ENCODE measurements at places on chromosomes 5 and 9. TPM values are rescaled to one million over a fixed set of nuclear protein-coding genes. Genes with fewer than 3 reads are reported as not detected.

DNA sequence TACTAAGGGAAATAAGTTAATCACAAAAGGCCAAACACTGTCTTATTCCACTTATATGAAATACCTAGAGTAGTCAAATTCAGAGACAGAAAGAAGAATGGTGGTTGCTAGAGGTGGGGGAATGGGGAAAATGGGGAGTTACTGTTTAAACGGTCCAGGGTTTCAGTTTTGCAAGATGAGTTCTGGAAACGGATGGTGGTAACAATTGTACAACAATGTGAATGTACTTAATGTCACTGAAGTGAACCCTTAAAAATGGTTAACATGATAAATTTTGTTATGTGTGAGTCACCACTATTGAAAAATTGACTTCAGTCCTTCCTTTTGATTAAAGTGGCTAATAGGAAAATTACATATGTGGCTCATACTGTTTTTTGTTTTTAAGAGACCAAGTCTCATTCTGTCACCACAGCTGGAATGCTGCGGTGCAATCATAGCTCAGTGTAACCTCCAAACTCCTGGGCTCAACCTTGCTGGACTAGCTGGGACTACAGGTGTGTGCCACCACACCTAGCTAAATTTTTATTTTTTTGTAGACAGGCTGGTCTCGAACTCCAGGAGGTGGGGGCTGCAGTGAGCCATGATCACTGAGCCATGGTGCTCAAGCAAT, 8.7 kb downstream of the UBQLN1 start:
- DNase-seq = no peak

GRCh38 chr9:13501018-13501417, 221.5 kb upstream of the MPDZ start:
- no peak for DNase-seq

The ORM2 gene
- not detected for total RNA-seq

The SPATA6L gene
- 0.79 TPM for total RNA-seq

GRCh38 chr5:76084496-76085242, 1.5 kb downstream of the SV2C start:
- DNase-seq = no peak

DNA sequence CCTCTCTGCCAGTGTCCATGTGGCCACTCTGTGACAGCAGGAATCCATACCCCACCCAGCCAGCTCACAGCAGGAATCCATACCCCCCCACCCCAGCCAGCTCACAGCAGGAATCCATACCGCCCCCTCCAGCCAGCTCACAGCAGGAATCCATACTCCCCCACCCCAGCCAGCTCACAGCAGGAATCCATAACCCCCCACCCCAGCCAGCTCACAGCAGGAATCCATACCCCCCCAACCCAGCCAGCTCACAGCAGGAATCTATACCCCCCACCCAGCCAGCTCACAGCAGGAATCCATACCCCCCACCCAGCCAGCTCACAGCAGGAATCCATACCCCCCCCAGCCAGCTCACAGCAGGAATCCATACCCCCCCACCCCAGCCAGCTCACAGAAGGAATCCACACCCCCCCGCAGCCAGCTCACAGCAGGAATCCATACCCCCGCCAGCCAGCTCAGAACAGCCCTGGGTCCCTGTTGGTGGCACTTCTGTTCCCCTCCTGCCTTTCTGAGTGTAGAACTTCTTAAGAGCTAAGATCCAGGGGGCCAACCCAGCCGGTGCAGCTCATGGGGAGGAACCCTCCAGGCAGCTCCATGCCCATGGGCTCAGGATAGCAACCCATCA, 8.4 kb upstream of the RXRA start:
- DNase-seq = peak; percentile 34

- no peak for DNase-seq
Measured at GRCh38 chr5:169762338-169763095, 125.4 kb downstream of the DOCK2 start.

Measured in psoas muscle (tissue), 8 donors.